ENCODE measurements at places on chromosomes 6 and 20.

- DNase-seq = no peak
Observed at GRCh38 chr20:37346236-37346534, 245 bp downstream of the SRC start.

DNA sequence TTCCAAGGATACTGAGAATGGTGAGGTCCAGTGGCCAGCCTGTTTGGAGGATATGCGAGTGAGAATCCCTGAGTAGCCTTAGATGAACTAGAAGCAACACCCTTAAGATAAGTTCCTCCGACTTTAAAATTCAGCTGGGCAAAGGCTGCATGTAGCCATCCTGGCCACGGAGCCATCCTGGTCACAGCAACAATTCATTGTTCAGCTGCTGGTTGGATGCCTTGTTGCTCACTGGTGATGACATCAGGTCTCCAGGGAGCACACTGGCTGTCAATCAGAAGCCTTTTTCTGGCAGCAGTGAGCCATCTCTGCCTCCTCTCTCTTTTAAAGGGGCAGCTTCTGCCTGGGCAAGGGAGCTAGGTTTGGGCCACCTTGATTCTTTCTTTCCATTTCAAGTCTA is 22.4 kb upstream of the RIMS4 start:
- DNase-seq = no peak

- no peak for DNase-seq
Observed at GRCh38 chr20:57211406-57211805, 55.0 kb downstream of the BMP7 start.

GRCh38 chr6:81831274-81831673 is 78.8 kb upstream of the TENT5A start:
- no peak for DNase-seq

- peak; percentile 76 for DNase-seq
Observed at GRCh38 chr20:64065974-64066343, 3.0 kb downstream of the TCEA2 start.

GRCh38 chr20:51512645-51513044 is 29.9 kb downstream of the NFATC2 start:
- no peak for DNase-seq

- no peak for DNase-seq
Observed at GRCh38 chr6:39430446-39430845, 107.9 kb upstream of the KCNK16 start.

- no peak for DNase-seq
Observed at GRCh38 chr20:17807651-17808050, 107.9 kb downstream of the BANF2 start.

DNA sequence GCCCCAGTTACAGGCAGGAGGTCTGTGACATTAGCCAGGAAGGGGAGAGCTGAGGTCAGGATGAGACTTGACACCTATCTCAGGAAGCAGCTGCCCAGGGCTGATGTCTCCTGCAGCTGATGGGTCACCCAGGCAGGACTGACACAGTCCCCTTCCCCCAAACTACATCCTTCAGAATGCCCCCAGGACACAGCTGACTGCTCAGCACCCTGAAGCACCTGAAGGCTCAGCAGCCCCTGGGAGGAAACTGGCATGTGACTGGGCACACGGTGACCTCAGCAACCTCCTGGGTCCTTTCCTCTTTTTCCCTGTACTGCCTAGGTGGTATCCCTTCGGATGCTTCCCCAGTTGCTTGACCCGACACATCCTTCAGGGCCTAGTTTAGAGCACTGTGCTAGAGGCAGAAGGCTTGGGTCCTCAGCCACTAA is 1.9 kb downstream of the SDC4 start:
- no peak for DNase-seq

DNA sequence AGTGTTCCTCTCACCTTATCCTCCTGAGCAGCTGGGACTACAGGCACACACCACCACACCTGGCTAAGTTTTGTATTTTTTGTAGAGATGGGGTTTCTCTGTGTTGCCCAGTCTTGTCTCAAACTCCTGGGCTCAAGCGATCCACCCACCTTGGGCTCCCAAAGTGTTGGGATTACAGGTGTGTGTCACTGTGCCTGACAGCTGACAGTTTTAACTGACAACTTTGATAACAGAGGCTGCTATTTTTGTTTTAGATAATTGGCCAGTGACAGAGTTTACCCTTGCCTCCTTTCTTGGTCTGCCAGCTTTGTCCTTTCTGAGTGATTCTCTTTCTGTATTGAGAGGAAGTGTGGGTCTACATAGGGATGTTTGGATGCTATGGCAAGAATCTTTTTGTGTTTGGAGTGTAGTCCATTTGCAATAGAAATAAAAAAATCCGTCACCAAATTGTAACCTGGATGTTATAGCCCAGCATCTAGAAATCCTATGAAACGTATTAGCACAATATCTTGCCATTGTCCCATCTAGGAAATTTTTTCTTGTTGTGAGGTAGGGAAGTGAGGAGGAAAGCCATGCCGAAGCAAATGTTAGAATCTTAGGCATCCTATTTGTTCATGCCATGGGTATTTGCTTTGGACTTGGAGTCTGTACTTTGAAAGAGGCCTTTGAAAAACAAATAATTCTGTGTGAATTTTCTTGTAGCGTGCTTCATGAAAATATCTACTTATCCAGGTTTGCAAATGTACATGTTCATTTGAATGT is 80.8 kb downstream of the RNF144B start:
- no peak for DNase-seq

DNA sequence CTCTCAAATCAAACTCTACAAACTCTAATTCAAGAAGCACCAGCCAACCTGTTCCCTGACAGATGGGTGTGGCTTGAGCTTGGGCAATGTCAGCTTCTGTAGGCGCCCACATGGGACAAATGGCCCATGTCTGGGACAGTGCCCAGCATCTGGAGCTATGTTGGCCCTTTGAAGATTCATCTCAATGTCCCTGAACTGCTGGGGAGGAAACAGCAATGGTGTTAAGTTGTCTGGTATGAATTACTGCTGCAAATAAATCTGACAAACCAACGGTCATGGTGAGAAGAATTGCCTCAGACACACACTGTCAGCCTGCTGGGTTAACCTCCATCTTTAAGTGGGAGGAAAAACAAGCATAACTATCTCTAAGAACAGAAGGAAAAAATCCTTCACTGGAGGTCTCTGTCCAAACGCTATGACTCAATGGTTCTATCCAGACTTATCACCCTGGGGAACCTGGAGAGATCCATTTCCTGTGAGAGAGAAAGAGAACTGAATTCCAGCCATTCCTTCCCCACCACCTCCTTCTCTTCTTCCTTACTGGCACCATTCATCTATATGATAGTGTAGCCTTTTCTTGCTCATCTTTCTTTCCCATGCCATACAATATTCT is 274.9 kb downstream of the CDH26 start:
- no peak for DNase-seq

DNA sequence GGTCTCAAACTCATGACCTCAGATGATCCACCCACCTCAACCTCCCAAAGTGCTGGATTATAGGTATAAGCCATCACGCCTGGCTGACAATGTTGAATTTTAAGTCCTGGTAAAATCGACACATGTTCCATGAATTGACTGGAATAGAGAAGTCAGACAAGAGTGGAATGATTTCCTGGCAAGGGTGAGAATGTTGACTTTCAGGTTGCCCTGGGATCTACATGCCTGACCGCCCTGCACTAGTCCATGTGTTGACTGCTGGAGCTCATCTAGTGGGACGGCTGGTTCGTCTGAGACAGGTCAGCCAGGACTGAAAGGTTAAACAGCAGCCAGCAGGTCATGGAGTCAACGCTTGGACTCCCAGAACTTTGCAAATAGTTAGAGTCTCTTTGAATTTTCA is 88.8 kb downstream of the SASH1 start:
- no peak for DNase-seq

DNA sequence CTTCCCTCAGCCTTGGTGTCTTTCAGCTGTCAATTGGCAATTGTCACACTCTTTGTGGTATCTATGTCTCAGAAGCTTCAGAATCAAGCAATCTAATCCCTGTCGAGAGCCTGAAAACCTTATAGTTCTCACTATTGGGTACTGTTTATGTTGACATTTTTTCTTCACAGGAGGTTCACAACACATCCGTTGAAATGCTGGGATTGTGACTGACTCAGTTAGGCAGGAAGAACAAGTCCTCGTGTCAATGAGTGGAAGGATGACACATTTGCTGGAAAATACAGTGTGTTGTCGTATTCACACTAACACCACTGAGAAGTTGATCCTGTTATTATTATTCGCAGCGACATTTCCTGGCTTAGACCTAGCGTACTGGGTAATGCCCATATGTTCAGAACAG is 163.9 kb upstream of the CITED2 start:
- no peak for DNase-seq

GRCh38 chr20:36372666-36373065 is 66.5 kb downstream of the DLGAP4 start:
- DNase-seq = no peak

GRCh38 chr6:138987080-138987642 is 892 bp downstream of the REPS1 start:
- DNase-seq = no peak

- no peak for DNase-seq
Observed at GRCh38 chr20:1327241-1327653, 1.7 kb downstream of the SDCBP2 start.

GRCh38 chr6:25022140-25022553 is 86.4 kb upstream of the RIPOR2 start:
- no peak for DNase-seq

DNA sequence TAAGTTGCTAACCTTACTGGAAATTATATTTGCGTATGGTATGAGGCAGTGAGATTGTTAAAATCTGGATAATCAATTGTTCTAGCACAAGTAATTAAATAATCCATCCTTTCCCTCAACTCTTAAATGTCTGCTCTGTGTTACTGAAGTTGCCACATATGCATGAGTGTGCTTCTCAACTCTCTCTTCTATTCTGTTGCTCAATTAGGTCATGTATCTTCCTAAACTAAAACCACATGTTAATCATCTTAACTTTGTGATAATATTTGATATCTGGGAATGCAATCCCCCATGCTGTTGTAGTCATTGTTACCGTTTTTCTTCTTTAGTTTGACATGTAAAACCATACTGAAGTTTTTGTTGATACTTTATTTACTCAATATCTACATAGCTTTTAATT is 63.5 kb upstream of the STMND1 start:
- DNase-seq = no peak

GRCh38 chr6:157392927-157393668 is 12.1 kb downstream of the ZDHHC14 start:
- no peak for DNase-seq

DNA sequence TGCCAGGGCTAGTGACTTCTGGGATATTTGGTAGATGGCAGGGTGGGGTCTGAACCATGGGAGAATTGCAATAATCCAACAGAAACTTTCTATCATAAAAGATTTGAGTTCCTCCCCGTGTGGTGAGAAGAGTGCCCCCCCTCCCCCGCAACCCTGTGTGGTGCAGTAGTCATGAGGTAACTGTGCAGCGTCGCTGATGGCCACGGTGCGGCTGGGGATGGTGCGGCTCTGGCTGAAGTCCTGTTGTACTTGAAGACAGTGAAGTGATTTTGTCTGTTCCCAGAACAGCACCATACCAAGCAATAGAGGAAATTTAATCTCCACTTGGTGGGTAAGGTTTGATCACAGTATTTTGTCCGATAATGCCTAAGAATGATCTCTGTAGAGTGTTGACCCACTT is 654.8 kb upstream of the POU3F2 start:
- no peak for DNase-seq

DNA sequence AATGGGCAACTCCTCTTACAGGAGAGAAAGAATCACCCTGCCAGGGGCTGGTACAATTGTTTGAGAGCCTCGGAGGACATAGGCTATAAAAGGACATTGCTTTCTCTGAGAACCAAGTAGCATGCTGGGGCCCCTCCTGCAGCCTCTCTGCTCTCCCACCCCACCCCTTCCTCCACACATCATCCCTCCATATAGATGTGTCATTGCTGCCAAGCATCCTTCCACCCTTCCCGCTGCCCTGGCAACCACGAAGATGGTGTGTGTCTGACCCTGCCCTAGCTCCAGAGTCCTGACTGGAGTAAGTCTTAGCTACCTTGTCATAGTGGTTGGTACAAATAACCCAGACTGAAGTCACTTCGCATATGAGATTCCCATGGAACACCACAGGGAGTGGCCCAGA is 129.7 kb downstream of the SNX5 start:
- no peak for DNase-seq

- DNase-seq = no peak
Observed at GRCh38 chr20:62911701-62912280, 14.5 kb downstream of the DIDO1 start.

- DNase-seq = no peak
Observed at GRCh38 chr6:3541006-3541585, 84.2 kb upstream of the SLC22A23 start.

- DNase-seq = peak; percentile 67
Observed at GRCh38 chr6:63573899-63574553, 1.7 kb downstream of the LOC128125822 start.

DNA sequence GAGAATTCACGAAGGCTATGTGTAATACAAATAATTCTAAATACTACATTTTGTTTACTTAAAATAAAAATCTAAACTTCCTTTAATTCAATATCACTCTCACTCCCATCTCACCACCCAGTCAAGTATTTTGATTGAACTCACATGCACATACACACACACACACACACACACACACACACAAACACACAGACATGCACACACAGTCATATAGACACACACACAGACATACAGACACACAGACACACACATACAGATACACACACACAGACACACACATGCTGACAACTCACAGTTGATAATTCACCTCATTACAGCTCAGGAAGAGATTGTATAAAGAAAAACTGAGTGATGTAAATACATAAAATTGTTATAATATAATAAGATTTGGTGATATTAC is 559.8 kb upstream of the SLC35B3 start:
- DNase-seq = no peak

DNA sequence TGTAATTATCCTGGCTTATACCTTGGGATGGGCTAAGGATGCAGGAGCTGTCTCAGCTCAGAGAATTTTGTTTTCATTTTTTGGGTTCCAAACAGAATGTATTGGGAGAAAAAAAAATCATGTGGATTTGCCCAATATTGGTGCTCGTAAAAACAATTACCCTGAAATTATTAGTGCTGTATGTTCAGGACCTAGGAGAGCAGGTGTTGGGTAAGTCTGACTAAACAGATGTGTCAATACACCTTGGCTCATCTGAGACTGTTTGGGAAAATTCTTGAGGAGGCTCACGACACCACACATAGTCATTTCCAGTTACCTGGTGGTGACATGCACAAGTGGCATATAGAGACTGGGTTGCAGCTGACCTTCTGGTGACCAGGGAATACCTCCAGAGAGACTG is 802.1 kb upstream of the FLRT3 start:
- DNase-seq = no peak

- no peak for DNase-seq
Observed at GRCh38 chr6:129576456-129576855, 133.5 kb downstream of the ARHGAP18 start.

GRCh38 chr6:148343047-148343782 is 577 bp downstream of the SASH1 start:
- no peak for DNase-seq
